Immature natural killer cell (primary cell): ENCODE measurements at places on chromosomes 12 and 14.
A peak's percentile ranks its signal among the peaks of the same experiment; 100 is the strongest.

GRCh38 chr12:22588817-22589216 is 36.2 kb upstream of the ETNK1 start:
- no peak for DNase-seq

DNA sequence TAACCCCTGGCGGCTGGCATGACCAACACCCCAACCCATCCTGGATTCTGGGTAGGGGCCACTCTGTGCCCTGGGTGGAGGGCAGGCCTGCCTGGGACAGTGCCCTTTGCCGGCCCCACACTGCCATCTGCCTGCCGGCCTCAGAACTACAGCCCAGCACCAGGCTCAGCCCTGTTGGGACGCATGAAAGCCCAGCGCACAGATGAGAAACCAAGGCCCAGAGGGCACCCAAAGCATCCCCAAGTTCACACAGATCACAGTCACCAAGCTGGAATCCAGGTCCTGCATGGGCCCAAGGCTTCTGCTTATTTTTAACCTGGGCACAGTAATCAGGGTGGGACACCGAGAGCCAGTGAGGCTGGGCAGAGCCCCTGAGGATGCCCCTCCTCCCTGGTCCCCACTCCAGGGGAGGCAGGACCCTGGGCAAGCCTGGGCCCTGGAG is 26.2 kb downstream of the RFLNA start:
- DNase-seq = peak; percentile 26

DNA sequence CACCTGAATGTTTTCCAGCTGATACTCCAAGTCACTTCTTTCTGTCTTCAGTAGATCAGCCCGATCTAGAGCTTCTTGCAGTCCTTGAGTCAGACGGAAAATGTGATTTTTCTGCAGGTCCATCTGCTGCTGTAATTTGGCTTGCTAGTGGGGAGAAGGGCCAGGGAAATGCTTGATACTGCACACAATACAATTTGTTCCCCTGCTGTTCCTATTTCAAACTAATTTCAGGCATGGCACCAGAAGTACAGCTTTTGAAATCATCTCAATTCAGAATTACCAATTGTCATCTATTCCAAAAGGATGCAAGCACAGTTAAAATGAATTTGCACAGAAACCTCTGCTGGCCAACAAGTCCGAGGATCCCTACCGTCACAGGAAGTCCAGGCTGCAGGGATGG is 53.4 kb downstream of the PRKAB1 start:
- no peak for DNase-seq

DNA sequence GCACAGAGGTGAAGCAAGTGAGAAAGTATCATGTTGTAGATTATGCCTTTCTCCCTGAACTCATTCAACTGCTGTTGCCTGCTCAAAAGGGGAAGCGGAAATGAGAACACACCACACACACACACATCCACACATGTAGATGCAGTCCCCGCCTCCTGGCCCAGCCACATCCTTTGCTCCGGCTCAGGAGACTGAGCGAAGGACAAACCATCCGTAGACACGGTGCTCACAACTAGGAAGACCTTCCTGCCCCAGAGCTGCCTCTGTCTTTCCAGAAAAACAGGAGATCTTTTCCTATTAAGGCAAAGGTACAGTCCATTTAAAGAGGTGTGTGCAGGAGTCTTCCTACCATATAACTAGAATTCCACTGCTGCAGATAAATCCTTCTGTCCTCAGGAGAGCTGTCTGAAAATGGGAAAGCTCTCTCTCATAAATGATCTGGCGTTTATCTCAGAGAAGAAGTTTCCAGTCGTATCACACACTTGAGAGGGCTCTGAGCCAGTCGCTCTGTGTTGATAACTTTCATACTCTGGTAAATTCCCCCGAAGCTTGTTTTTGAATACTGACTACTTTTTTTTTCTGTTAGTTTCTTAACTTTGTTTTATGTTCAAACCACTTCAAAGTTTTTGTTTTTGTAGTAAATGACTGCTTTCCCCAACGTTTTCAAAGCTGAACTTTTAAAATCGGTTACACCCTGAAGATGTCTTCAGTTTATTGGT is at the start of gene TESPA1:
Gene TESPA1 (minus strand): TSS at position 105 of the 719 bp plus-strand sequence. CDS start 10,200 bp downstream, outside the sequence.
- DNase-seq = peak; percentile 82

- no peak for DNase-seq
Observed at GRCh38 chr14:76274324-76274723, 101.6 kb upstream of the ESRRB start.

- DNase-seq = peak; percentile 46
Observed at GRCh38 chr12:92408072-92408900, 262.6 kb upstream of the BTG1 start.

- no peak for DNase-seq
Observed at GRCh38 chr12:89230376-89231315, 121.7 kb downstream of the DUSP6 start.

DNA sequence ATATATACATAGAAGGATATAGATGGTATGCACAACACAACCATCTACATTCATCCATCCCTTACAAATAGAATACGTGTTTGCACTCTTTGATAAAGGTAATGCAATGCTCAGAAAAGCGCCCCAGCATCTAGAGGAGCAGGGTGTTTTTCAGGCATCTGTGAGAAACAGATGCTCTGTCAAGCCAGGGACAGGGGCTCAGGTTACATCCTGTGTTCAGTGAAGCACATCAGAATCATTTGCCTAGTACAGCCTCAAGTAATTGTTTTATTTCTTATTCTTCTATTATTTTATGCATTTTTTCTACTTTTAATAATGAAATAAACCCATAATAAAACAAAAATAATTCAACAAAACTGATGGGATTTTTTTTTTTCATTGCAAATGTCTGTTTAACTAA is 50.5 kb upstream of the HIF1A start:
- no peak for DNase-seq

DNA sequence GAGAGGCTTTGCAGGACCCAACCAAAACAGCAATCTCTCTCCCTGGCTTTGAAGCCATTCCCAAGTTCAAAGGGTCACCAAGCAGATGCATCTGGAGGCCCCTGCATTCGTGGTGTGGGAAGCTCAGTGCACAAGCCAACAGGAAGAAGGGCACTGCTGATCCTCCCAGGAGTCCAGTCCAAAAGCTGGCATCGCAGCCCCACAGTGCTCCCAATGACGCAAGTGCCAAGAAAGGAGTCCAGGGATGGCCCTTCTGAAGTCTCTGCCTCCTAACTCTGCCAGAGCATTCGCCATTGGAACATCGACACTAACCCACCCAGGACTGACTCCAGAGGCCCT is 25.1 kb downstream of the PXN start:
- no peak for DNase-seq

- no peak for DNase-seq
Observed at GRCh38 chr14:52360831-52361230, 46.7 kb downstream of the PTGER2 start.

GRCh38 chr14:51283402-51284085 is 43.5 kb downstream of the TMX1 start:
- DNase-seq = peak; percentile 22

DNA sequence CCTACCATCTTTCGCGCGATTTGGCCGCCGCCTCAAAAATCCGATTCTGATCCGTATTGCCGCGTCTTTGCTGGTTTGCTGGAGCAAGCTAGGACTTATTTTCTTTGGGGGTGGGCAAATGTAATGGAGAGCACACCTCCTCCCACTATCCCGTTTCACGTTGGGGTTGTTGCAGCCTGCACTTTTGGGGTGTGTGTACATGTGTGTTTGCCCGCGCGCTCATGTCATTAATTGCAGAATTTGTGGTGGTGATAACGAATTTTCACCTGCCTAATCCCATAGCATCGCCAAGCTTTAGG is 657 bp downstream of the METAP2 start:
- DNase-seq = no peak
